CD8-positive, alpha-beta T cell (primary cell): ENCODE measurements at places on chromosomes 7 and 10.

GRCh38 chr7:37108615-37109014 is 340.0 kb downstream of the ELMO1 start:
- no peak for DNase-seq

DNA sequence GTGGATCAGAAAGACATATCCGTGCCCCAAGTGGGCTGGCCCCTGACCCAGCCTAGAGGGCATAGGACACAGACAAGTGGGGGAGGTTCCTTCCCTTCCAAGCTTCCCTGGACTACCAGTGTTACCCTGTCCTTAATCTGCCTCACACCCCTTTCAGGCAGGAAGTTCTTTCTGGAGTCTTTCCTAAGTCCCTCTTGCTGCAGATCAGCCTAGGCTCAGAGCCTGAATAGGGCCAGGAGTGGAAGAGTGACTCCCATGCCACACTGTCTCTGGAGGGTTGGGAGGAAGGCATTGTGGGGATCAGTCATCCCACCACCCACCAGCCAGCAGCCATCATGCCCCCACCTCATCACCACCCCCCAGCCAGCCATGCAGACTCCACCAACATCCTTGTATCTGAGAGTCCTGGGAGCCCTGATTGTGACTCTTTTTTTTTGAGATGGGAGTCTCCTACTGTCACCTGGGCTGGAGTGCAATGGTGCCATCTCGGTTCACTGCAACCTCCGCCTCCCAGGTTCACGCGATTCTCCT is 22.6 kb downstream of the POLL start:
- no peak for DNase-seq

DNA sequence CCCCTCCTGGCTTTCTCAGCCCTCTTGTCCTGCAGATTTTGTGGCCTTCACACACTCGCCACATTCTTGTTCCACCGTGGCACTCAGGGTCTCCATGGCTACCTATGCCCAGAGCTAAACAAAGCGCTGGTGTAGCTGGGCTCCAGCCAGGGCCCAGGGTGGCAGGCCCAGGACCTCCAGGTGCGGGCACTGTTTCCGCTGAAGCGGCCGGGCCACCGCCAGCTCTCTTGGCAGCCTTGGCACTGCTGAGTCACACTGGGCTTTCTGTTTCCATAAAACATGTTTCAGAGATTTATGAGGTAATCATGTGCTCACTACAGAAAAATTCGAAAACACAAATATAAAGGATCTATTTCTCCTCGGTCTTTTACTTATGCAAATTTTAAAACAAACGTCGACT is 51.3 kb downstream of the AOC1 start:
- DNase-seq: no peak

DNA sequence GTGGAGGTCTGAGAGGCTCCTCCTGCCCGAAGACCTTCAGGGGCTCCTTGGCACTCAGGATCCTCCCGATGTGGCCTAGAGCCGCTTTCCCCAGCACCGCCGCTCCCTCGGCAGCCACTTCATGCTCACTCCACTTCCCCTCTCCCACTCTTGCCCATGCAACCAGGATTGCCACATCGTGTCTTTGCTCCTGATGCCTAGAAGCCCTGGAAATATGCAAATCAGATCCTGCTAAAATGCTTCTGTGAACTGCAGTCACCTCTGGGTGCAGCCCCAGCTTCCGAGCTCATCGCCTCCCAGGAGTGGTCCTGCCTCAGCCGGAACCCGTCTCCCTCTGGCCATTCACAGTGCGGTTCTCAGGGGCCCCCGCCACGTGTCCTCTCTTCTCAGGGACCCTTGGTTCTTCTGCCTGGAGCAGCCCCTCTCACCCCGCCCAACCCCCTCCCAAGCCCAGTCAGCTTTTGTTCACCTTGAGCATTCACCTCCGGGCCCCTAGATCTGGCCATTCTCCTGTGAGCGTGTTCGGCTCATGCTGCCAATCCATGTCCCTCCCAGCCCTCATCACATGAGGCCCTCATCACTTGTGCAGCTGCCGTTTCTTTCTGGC is 175.5 kb downstream of the ADARB2 start:
- no peak for DNase-seq

GRCh38 chr7:23012908-23013714 is 819 bp downstream of the HYCC1 start:
- peak; percentile 26 for DNase-seq
